Sciatic nerve (tissue), 2 donors: ENCODE measurements at places on chromosomes 7 and 10. TPM values are rescaled to one million over a fixed set of nuclear protein-coding genes. Genes with fewer than 3 reads are reported as not detected.
A peak's percentile ranks its signal among the peaks of the same experiment; 100 is the strongest.

Gene HMX2
- total RNA-seq: not detected

Gene VSTM2A
- not detected for total RNA-seq

DNA sequence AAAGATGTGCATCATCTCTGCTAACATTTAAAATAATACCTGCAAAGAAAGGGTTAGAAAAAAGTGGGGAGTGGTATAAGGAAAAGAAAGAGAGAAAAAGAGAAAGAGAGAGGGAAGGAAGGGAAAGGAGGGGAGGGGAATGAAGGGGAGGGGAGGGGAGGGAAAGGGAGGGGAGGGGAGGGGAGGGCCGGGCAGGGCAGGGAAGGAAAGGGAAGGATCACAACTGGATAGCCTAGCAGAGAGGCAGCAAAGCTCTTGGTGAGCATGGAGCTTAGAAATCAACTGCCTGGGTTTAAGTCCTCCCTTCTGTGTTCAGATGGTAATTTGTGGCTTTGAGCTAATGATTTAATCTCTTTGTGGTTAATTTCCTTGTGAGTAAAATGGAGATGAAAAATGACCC, 5.4 kb upstream of the FAM237B start:
- DNase-seq: no peak

DNA sequence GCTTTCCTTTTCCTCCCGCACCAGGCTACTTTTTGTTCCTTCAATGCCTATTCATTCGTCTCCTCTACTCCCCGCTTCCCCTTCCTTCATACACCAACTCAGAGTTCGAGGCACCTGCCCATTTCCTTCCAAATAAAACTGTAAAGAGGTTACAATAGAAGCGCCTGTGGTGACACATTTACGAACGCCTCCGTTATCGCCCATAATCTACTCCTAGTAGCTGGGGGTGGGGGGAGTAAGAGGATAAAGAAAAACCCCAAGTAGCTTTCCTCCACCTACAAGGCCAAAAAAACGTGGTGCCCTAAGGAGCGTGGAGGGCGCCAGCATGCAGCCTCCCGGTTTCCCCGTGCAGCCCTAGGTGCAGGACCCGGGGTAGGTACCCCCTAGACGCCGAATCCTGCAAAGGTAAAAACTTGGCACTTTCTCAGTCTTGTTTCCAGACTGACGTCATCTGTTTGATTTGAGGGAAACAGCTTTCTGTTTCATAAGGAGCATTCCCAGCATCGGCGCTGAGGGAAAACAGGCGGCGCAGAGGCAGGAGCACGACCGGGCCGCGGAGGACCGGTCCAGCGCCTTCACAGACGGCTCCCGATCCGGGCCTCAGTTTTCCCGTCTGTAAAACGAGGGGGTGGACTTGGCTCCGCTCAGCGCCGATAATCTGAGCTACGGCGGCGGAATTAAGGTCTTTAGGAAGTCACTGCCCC, 922 bp downstream of the PPA1 start:
- peak; percentile 65 for DNase-seq

Gene ZC3HAV1L
- 19.7 TPM for total RNA-seq

DNA sequence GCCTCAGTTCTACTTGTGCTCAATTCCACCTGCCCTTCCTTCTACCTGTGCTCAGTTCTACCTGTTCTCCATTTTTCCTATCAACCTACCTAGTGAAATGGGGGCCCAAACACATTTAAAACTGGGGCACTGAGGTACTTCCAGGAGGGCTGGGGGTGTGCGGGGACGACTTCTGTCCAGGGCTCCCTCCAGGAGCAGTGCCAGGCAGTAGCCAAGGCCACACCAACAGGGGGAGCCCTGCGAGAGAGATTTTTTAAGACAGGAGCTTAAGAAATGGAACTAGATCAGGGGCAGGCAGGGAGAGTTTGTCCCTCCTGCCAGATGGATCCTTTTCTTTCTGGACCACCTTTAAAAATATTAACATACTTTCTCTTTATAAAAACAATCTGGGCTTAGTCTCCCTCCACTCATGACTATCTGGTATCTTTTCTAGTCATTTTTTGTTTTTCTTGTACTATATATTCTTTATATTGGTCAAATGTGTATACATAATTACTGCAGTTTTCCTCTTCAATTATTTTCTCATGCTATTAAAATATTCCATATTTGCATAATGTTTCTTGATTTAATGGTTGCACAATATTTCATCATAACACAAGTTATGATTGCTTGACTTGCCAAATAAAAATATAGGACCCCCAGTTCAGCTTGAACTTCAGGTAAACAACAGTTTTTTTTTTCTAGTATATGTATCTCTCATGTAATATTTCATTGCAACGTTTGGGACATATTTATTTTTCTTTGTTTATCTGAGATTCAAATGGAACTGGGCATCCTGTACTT, 47.3 kb upstream of the INSYN2A start:
- DNase-seq: no peak

- no peak for DNase-seq
Measured at GRCh38 chr7:155804431-155804831, 7.8 kb downstream of the SHH start.

Gene TNS3
- total RNA-seq: 230 TPM

DNA sequence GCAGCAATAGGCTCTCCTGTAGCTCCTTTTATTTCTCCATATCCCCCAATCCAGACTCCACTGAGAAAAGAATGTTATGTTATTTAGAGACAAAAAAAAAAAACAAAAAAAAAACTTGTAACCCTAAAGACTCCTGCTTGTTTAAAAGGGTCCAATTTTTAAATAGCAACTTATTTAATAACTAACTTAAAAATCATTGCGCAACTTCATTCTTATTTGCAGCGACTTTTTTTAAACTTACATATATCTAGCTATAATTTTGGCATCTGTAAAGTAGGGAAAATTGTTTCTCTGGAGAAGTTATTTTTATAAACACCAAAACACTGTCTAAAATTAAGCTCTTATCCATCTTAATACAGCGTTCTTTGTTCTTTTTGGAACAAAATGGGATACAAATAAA, 59.0 kb upstream of the ZC3HAV1 start:
- no peak for DNase-seq

Gene NME8
- 1.2 TPM for total RNA-seq

- DNase-seq: no peak
Measured at GRCh38 chr7:134798155-134798554, 18.7 kb downstream of the CALD1 start.

DNA sequence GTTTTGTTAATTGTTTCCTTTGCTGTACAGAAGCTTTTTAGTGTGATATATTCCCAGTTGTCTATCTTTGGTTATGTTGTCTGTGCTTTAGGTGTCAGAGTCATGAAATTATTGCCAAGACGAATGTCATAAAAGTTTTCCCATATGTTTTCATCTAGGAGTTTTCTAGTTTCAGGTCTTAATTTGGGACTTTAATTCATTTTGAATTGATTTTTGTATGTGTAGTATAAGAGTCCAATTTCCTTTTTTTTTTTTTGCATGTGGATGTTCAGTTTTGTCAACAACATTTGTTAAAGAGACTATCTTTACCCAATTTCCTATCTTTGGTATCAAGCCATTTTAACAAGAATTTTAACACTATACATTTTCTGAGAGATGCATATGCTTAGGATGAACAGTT, 432.2 kb downstream of the CNTNAP2 start:
- no peak for DNase-seq

DNA sequence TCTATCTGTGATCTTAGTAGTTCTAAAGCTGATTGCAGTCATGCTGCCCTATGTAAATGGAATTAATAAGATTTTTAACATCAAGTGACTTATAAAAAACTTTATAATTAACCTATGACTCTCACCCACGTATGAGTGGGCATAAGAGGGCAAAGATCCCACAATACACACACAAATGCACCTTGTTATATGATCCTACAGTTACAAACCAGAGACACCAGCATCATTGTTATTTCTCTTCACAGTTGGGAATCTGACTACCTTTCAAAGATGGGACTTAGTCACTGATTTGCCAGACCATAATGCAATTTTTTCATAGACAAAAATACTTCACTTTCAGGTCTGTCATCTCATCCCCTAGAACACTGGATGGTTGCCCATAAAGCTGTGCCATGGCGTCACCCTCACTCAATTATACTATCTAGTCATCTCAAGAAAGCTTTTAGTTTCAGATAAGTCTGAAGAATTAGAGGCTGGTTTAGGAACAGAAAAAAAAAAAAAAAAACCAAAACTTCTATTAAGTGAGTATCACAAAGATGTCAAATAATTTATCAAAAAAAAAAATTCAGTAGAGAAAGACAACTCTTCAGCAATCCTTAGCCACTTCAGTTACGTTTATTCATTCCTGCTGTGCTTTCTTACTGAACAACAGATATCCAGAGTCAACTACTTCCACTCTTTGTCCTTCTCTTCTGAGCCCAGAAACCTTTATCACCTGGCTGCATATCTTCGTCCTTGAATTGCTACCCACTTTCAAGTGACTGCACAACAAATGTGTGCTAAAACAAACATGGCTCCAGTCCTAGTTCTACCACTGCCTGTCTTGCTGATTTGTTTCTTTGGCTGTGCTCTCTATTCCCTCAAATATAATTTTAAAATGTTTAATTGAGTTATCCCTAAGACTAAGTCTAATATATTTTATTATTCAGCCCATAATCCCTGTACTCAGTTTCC, 175.0 kb upstream of the CHRM2 start:
- DNase-seq: no peak
